Fibroblast of skin of left biceps (primary cell): ENCODE measurements at places on chromosomes 5 and 9.

DNA sequence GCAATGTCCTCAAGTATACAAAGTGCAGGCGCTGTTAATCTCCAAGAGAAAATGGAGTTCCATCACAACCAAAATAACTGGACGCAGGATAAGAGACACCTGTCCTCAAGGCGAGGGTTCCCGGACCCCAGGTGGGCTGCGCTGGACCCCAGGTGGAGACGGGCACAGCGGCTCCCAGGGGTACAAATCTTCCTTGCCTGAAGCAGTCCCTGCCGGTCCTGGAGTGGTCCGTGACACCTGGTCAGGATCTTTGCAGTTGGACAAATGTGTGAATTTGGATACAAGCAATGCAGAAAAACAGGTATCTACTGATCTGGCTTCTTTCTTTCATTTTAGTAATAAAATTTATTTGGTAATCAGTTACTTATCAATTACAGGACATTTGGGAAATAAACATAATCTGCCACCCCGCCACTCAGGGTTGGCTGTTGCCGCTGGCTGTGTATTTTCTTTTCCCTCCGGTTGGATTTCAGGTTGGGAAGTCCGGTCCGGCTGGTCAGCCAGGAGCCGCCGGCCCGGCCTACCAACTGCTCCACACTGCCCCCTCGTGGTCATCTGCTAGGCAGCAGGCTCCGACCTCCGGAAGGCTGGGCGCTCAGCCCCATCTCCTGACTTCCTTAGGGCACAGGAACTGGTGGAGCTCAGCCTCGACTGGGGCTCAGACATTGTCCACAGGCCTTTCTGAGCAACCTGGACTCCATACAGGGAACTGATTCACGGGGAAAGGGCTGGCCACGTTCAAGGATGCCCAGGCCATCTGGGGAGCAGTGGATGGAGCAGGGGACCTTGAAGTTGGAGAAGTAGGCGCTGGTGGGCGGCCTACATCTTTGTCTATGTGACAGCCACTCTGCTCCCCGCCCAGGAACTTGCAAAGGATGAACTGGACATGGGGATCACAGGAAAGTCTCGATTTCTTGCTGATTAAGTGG lies 43.4 kb downstream of the NXNL2 start:
- DNase-seq, result peak; percentile 23

- no peak for DNase-seq
Observed at GRCh38 chr9:93058355-93059010, at the start of gene SUSD3. TSS of gene SUSD3 (plus strand) at chr9:93058701. CDS start at chr9:93058743, 42 bp downstream.

GRCh38 chr5:2039180-2039531 lies 156.4 kb upstream of the IRX4 start:
- DNase-seq, result no peak

DNA sequence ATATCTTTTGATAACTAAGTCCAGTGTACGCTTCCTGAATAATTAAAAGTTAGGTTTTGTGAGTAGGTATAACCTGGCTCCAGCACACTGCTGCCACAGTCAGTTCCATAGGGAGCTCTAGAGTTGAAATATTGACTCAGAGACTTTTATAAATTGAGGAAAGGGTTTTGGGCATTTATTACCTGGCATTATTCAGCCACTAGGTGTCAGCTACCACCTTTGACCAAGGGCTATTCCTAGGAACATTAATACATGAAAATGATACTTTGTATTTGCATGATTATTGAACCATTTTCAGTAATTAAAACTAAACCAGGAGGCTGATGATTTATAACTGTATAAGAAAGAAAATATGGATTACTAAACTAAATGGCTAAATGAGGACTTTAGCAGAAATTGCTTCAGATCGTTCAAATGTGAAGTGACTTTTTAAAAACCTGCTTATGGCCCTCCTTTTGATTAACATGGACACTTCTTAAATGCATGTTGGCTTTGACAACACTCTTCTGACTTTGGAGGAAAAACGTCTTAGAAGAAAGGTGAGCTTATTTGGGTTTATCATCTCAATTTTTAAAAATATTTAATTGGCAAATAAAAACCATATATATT lies 83.0 kb downstream of the SMC2 start:
- no peak for DNase-seq

- DNase-seq, result no peak
Observed at GRCh38 chr9:88658311-88658822, 123.4 kb downstream of the NXNL2 start.

DNA sequence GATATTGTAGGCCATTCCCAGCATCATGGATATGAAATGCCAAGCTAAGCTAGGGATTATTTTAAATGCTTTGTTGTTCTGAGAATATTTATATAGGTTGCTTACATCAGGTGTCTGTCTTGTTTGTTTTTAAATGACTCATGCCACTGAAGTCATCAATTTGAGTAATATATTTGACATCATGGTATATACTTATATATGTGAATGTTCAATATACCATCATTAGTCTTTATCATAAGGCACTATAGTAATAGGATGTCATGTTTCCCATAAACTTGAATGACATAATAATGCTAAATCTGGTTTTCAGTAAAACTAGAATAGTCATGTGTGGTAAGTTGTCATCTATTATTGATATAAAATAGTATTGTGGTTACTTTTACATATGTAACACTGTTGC lies 13.1 kb downstream of the C9orf85 start:
- DNase-seq, result no peak

DNA sequence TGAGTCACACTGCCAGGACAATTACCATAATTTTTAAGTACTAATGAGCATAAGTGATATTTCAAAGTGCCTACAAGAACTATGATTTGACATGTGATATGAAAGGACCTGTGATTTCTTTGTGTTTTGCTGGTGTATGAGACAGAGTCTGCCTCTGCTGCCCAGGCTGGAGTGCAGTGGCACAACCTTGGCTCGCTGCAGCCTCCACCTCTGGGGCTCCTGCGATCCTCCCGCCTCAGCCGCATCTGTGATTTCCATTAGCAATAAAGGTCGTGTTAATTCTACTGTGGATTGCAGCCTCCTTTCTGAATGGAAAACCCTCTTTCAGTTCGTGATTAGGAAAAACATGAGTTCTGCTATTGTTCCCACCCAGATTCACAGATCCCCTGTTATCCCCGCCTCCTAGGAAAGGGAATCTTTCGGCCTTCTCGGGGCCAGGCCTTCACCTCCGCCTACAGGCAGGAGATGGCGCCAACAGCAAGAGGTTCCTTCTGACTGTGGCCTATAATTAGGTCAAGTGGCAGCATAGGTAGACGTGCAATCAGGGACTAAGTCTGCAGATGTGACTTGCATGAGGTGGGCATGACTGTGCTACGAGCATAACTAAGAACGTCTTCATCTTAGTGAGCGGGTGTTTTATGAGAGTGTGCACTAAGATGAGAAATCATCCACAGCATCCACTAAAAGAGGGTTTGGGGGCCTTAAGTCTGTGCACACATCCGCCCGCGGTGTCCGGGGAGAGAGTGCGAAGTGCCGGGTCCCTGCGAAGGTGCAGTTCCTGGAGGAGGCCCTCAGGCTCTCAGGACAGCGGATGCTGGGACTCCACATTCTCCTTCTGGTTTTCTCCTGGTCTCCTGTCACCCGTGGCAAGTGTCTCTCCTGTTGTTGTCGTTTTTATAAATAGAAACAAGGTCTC lies 23.1 kb downstream of the TRIM7 start:
- no peak for DNase-seq

DNA sequence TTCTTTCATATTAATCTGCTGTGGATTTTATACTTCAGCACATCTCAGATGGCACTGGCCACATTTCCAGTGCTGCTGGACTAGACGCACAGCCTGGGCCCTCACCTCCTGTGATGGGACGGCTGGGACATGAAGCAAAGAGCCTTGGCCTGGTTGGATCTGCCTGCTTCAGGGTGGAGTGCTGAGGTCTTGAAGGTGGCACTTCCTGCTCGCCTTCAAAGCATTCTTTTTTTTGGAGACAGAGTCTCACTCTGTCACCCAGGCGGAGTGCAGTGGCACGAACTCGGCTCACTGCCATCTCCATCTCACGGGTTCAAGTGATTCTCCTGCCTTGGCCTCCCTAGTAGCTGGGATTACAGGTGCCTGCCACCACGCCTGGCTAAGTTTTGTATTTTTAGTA lies 73.1 kb downstream of the RAPGEF1 start:
- DNase-seq, result no peak

DNA sequence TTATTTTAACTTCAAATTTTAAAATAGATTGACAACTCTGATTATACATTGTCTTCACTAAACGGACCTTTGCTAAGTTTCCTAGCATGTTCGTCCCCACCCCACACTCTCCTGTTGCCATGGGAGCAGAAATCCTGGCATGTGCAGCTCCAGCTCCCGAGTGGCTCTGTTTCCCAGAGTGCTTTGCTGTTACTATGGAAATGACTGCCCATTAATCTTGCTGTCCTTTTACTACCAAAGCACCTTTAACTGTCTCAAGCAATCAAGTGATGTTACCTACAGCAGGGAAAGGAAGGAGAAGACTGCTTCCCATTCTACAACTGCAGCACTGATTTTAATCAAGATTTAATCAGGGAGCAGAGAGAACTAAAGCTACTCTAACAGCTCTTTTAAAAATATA lies 212.0 kb upstream of the KIF2A start:
- no peak for DNase-seq

- no peak for DNase-seq
Observed at GRCh38 chr9:137435980-137436760, 5.0 kb downstream of the ENTPD8 start.

DNA sequence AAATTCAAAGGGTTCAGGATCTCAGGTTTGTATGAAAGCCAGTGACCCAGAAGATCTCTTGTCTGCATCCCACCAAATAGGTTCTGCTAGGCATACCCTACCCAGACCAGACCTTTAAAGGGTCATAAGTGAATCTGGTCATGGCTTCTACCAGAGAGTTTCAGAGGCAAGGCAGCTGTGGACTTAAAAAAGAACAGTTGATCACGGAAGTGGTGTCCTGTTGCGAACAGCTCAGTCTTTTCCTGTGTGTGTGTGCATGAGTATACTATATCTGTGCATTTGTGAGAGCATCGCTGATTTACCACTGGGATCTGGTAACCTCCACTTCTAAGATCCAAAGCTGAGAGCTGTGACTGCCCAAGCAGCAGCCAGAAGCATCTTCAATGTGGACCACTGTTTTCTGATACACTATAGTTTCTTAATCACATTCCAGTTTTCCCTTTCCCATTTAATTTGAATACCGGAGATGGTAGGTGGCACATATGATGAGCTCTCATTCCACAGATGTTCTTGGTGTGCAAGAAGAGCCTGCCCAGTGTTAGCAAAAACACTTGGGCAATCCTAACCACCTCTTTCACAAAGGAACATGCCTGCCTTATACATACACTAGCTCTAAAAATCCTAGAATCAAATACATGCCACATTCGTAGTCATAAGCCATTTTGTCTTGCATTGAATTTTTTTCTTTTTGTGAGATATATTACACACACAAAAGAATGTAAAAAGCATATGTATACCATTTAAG lies 36.2 kb upstream of the OR2S2 start:
- DNase-seq, result no peak

DNA sequence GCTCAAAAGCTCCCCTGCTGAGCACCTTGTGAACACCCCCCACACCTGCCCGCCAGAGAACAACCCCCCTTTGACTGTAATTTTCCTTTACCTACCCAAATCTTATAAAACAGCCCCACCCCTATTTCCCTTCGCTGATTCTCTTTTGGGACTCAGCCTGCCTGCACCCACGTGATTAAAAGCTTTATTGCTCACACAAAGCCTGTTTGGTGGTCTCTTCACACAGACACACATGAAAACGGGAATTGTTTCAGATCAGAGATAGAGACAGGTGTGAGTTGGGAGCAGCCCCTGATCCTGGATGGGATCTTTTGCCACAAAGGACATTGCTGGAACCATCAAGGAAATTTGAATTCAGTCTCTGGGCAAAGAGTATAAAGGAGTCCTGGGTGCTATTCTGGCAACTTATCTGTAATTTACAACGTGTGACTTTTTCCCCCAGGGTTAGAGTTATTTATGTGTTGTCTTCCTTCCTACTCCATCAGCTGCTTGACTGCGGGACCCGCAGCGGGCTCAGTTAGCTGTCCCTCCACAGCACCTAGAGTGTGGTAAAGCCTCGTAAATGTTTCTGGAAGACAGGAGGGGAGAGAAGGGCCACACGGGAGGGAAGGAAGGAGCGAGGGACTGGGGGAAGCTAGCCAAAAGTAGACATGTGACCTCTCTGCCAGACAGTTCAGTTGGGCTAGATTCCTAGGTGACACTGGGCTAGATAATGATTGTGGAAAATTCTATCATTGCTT lies 437.0 kb downstream of the ZNF608 start:
- no peak for DNase-seq

- peak; percentile 54 for DNase-seq
Observed at GRCh38 chr5:60540856-60541805, 158.8 kb downstream of the DEPDC1B start.

- DNase-seq, result no peak
Observed at GRCh38 chr5:170439223-170439943, 50.2 kb upstream of the KCNMB1 start.

- DNase-seq, result no peak
Observed at GRCh38 chr9:115114546-115114945, 3.4 kb downstream of the TNC start.

- no peak for DNase-seq
Observed at GRCh38 chr9:123883634-123884033, 46.3 kb downstream of the DENND1A start.

DNA sequence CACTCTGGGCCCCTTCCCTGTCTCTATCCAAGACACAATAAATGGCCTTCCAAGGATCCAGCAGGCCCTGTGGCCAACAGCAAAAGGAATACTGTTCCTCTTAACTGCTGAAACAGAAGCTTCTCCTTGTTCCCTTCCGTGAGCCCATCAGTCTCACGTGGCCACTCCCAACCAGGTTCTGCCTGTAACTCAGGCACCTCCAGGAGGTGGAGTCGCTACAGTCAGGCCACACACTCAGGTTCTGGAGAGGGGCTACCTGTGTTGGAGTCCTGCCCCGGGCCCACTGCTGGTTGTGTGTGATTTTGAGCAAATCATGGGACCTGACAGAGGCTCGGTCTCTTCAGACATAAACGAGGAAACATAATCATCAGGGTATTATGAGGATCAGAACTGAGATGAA lies 10.3 kb downstream of the FAT2 start:
- no peak for DNase-seq

GRCh38 chr5:32812399-32812798 lies 101.3 kb downstream of the NPR3 start:
- no peak for DNase-seq

- DNase-seq, result no peak
Observed at GRCh38 chr9:12538842-12539579, 154.2 kb upstream of the TYRP1 start.

DNA sequence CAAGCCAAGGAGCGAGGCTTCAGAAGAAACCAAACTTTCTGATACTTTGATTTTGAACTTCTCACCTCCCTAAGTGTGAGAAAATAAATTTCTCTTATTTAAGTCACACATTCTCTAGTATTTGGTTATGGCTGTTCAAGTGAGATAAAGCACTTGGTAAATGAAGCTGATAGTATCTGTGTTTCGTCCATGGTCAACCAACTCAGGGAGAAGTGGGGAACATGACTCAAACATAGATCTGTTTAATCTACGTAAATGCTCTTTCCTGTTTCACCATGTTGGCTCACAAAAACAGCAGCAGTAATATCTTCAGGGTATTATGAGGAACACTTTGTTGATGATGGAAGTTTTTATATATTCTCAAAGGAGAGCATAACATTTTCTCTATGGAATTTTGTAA lies 2167.2 kb upstream of the C9orf72 start:
- no peak for DNase-seq

GRCh38 chr5:56161927-56162326 lies 71.2 kb downstream of the ANKRD55 start:
- no peak for DNase-seq
